C1 segment of cervical spinal cord (tissue), 14 donors: ENCODE measurements at places on chromosomes 11 and 22.

- no peak for DNase-seq
These were observed 22.5 kb downstream of the ARHGEF12 start for GRCh38 chr11:120358729-120359128.

- no peak for DNase-seq
These were observed 106.4 kb downstream of the MIAT start for GRCh38 chr22:26763633-26764361.

DNA sequence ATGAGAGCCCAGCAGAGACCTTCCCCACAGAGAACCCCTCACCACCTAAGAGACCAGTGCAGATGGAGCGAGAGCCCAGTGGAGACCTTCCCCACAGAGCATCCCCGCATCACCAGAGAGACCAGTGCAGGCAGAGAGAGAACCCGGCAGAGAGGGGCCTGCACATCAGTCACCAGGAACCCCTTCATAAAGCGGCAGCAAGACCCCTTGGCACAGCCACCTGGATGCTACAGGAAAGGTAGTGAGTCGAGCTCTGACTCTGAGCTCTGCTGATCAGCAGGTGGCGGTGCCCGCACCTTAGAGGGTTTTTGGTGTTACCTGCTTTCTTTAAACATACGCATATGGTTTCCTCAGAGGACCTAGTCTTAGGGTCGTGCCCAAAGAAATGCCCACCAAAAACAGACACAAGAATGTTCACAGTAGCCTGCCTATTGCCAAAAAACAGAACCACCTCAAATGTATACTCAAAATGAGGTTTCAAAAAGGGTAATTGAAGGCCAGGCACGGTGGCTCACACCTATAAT lies 678.7 kb downstream of the BRD1 start:
- DNase-seq: no peak

- DNase-seq: no peak
These were observed 45.4 kb downstream of the DKK3 start for GRCh38 chr11:11963067-11963466.

DNA sequence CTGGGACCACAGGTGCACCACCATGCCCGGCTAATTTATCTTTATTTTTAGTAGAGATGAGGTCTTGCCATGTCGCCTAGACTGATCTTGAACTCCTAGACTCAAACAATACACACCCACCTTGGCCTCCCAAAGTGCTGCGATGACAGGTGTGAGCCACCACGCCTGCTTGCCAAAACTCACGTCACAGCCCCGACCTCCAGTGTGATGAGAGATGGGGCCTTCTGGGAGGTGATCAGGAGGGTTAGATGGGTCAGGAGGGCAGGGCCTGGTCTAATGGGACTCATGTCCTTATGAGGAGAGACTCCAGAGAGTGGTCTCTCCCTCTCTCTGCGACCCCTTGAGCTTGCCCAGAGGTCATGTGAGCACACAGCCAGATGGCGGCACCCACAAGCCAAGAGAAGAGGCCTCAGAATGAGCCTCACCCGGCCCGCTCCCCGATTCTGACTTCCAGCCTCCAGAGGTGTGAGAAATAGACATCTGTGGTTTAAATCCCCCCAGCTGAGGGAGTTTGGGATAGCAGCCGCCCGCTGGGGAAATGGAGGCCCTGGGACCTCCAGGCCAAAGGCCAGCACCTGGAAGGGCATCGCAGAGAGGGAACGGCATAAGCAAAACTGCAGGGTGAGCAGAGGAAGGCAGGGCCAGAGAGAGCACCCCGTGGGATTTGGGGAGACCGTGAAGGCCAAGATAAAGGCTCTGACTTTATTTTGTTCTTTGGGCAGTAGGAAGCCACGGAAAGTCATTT lies 24.1 kb upstream of the GAL start:
- DNase-seq: no peak

DNA sequence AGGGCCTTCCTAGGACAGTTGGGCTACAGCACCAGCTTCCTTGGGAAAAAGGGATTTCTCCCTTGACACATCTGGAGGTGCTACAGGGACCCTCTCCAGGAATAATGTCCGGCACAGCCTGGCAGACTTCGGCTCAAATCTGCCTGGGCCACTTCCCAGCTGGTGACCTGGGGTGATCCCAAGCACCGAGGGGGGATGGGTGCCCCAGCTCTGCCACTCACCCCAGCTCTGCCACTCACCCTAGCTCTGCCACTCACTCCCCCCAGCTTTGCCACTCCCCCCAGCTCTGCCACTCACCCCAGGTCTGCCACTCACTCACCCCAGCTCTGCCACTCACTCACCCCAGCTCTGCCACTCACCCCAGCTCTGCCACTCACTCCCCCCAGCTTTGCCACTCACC lies 9.9 kb downstream of the OSBPL5 start:
- no peak for DNase-seq

DNA sequence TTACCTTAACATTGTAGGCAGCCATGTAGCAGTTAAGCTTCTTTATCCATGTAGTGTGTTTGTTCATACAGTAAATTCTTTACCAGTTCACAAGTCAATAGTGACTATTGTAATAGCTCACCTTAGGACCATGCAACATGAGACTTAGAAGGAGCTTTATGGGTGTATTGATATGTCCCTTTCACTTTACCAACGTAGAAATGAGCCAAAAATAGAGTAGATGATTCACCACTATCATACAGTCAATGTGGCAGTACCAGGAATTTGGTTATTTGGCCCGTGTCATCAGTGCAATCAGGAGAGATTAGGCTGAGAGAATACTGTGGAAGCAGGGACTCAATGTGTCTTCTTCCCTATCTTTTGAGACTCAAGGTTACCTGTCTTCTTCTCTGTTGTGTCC lies 4.7 kb downstream of the ZDHHC13 start:
- no peak for DNase-seq

- no peak for DNase-seq
These were observed 417.7 kb downstream of the BUD13 start for GRCh38 chr11:116355104-116355503.

GRCh38 chr11:115179636-115180035 lies 324.6 kb downstream of the CADM1 start:
- no peak for DNase-seq

GRCh38 chr11:106745941-106746340 lies 272.3 kb downstream of the GUCY1A2 start:
- DNase-seq: no peak

GRCh38 chr11:57160665-57161064 lies 21.1 kb upstream of the LRRC55 start:
- no peak for DNase-seq

- no peak for DNase-seq
These were observed 4.6 kb upstream of the CST6 start for GRCh38 chr11:66007201-66007634.

DNA sequence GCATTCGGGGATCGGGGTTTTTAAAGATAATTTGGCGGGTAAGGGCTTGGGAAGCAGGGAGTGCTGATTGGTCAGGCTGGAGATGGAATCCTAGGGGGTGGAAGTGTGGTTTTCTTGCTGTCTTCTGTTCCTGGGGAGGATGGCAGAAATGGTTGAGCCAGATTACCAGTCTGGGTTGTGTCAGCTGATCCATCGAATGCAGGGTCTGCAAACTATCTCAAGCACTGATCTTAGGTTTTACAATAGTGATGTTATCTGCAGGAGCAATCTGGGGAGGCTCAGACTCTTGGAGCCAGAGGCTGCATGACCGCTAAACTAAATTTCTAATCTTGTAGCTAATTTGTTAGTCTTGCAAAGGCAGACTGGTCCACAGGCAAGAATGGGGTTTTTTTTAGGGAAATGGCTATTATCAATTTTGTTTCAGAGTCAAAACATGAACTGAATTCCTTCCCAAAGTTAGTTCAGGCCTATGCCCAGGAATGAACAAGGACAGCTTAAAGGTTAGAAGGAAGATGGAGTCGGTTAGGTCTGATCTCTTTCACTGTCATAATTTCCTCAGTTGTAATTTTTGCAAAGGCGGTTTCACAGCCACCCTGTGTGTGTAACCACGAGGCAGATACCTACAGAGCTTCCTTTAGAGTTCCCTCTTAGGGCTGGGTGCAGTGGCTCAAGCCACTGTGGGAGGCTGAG lies 10.2 kb downstream of the SCGB1A1 start:
- DNase-seq: no peak

GRCh38 chr11:13486926-13487660 lies 8.7 kb downstream of the PTH start:
- no peak for DNase-seq

GRCh38 chr11:130145975-130146776 lies 13.4 kb upstream of the ST14 start:
- DNase-seq: no peak

DNA sequence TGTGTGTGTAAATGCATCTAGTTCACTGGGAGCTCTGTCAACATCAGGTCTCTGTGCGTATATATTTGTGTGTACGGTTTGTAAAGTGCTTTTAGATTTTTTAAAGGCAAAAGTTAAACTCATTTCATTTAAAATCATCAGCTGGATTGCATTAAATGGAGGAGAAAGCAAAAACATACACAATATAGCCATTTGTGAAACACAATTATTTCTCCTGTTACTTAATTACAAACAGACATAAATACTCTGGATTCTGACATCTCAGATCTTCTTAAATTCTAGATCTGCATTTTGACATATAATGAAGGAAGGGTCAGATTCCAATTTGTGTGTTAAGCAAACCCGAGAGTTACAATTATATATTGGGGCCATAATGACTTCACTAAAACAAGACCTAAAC lies 275.4 kb upstream of the NARS2 start:
- no peak for DNase-seq

- no peak for DNase-seq
These were observed 2.0 kb downstream of the CTNND1 start for GRCh38 chr11:57763568-57763967.

GRCh38 chr11:120067438-120068113 lies 70.3 kb downstream of the TRIM29 start:
- no peak for DNase-seq

DNA sequence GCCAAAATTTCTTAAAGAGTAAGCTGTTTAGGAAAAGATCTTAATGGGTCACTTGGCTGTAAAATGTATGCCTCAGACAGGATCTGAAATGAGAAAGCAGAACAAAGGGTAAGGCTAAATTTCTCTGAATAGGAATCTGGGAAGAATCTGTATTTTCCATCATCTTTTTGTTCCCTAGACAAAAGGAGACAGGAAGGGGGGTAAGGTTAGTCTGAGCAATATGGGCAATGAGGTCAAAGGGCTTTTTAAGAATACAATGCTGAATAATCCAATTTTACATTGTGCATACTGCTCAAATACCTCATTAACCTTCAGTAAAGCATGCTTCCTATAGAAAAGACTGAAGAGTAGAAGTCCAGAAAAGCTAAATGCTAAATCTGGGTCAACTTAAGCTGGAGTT lies 34.6 kb downstream of the CLDN25 start:
- no peak for DNase-seq

GRCh38 chr11:60763692-60764369 lies 7.2 kb downstream of the MS4A15 start:
- DNase-seq: no peak

DNA sequence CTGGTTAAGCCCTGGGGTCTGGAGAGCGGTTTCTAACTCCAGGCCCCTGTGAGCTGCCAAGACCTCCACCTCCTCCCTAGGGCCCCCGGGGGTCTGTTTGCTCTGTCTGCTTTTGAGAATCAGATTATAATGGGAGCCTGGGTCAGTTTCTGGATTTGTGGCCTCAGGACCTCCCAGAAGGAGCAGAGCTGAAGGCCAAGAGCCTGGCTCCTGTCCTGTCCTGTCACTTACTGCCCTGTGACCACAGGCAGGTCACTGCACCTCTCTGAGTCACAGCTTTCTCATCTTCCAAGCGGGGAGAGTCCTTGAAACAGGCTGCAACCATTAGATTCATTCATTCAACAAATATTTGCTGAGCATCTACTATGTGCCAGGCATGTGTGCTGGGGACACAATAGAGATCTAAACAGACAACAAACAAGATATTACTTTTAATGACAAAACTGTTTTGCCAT lies 87.3 kb upstream of the FGF3 start:
- no peak for DNase-seq

- no peak for DNase-seq
These were observed 10.4 kb downstream of the NUP98 start for GRCh38 chr11:3786781-3787428.

- DNase-seq: no peak
These were observed 476.7 kb upstream of the CCDC179 start for GRCh38 chr11:23336961-23337360.

DNA sequence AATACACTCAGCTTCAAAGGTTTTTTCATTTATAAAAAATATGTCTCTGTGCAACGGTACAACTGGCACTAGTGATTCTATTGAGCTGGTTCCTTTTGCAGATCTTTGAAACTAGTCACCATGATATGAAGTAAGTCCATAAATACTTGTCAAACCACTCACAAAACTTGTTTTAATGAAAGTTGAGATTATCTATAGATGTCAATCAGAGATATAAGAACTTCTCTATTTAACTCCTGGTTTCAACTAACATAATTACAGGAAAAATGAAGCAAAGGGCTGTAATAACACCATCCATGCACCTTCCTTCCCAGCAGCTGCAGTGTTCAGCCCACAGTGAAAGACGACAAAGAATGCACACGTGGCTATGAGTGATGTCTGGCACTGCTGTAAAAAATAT lies 44.7 kb downstream of the TMEM123 start:
- DNase-seq: no peak

GRCh38 chr22:37207981-37208380 lies 4.3 kb downstream of the SSTR3 start:
- no peak for DNase-seq

- DNase-seq: no peak
These were observed 2.0 kb downstream of the MUS81 start for GRCh38 chr11:65862191-65862735.

DNA sequence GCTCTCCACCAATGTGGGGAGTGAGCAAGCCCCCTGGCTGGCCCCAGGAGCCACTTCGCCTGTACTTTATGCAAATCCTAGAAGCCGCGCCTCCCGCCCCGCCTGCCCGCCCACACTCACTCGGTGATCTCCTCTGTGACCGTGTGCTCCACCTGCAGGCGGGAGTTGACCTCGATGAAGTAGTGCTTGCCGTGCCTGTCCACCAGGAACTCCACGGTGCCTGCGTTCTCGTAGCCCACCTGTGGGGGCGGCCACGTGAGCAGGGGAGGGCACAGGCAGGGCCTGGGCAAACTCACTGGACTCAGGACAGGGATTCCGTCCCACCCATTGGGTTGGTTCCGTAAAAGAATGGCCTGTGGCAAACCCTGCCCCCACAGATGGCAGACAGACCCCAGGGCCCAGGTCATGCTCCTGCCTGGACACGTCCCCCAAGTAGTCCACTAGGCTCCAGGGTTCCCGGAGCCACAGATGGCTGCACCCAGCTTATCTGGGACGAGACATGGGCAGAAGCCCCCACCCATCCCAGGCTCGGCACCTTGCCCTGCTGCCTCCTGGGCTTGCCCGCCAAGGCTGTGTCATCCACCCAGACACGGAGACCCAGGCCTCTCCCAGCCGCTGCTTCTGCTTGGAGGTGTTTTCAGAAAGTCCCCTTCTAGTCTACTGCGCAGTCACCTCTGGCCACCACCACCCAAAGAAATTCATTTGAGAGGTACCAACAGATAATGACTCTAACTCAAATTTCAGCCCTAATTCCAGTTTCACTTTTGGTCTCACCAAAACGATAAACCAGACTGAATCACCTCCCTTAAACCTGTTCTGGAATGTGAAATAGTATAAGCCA lies 12.1 kb downstream of the LRFN4 start:
- DNase-seq: no peak

- DNase-seq: no peak
These were observed 19.3 kb downstream of the IL10RA start for GRCh38 chr11:118005224-118006152.

- DNase-seq: no peak
These were observed 609.9 kb downstream of the BUD13 start for GRCh38 chr11:116162886-116163230.
